Stimulated activated CD8-positive, alpha-beta memory T cell treated with anti-CD3 and anti-CD28 coated beads, Interleukin-12 subunit alpha, Interleukin-12 subunit beta, amount 100 ng/mL, for 4 hours (primary cell): ENCODE measurements at places on chromosomes 13 and 19.

DNA sequence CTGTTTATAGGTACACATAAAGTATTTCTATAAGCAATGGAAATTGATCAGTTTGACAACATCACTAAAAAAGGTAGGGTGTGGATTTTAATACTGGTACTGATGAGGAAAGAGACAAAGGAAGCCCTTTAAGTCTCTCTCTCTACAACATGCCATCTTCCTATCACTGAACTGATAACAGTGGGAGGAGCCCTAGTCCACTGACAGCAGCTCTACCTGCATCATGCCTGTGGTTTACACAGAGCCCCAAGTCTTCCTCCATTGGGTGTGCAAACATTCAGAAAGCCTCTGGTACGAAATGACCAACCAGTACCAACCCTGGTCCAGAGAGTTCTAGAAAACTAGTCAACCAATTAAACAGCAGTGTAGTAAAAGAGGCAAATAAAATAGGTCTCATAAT lies 53.4 kb downstream of the KLF12 start:
- DNase-seq = no peak

- DNase-seq = no peak
These were observed 6.0 kb downstream of the PVR start for GRCh38 chr19:44649578-44650145.

DNA sequence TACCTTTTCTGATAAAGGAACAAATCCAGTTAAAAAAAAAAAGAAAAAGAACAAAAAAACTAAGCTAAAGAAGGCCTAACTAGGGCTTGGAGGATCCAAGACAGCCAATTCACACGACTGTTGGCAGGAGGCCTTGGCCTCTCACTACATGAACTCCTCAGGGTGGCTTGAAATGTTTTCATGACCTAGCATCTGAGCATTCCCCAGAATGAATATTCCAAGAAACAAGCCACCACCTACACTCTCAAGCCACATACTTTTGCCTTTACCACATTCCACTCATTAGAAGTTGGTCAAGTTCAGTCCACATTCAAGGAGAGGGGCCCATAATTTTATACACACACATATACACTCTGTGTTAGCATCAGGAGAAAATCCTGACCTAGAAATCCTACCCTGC lies 97.6 kb upstream of the SIAH3 start:
- DNase-seq = no peak

DNA sequence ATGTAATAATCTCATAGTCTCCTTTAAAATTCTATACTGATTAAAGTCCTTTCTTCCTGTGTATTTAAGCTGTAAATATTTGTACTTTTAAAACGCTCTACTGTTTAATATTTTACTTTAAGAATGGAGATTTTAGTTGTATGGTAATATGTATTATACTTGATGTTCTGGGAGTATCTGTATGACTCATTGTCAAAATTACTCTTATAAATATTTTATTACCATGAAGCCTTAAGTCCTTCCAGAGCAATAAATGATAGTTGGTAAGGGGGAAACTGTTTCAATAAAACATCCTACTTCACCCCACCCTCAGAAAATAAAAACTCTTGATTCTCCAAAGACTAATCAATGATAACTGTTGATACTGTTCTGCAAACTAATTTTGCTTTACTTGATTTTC lies 6.4 kb downstream of the PCDH9 start:
- no peak for DNase-seq

GRCh38 chr13:40922437-40923040 lies 96.6 kb downstream of the ELF1 start:
- no peak for DNase-seq

DNA sequence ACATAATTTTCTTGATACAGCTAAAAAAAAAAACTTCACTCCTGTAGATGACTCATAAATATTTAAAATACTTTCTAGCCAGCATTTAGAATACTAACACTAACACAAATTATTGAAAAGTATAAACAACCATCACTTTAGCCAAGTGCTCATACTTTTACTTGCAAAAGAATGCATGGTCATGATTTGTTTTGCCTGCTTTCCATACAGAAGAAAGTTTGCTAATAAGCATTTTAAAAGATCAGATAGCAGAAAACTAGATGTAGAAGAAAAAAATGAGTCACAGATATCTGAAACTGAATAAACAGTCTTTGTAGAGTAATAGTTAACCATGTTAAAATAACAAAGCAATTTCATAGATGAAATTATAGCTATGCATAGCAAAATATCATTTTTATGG lies 2280.4 kb upstream of the PCDH20 start:
- no peak for DNase-seq

DNA sequence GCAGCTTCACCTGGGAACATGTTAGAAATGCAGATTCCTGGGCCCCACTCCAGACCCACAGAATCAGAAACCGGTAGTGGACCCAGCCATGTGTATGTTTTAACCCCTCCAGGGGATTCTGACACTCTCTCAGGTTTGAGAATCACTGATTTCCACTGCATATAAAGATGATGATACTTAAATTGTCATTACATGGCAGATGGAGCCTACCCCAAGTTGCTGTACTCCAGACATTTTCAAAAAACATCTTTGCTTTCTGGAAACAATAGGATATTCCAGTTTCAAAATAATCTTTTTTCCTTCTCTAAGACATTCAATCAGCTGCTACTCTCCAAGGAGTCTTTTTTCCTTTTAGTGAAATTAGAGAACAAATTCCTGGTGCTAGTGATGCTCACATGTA lies 48.6 kb upstream of the RGCC start:
- DNase-seq = no peak
